ENCODE measurements at places on chromosomes 5 and 9. TPM values are rescaled to one million over a fixed set of nuclear protein-coding genes. Genes with fewer than 3 reads are reported as not detected.

- DNase-seq, result no peak
Observed at GRCh38 chr5:62167561-62168057, 138.4 kb upstream of the KIF2A start.

GRCh38 chr5:55003432-55004065 lies 18.2 kb upstream of the ESM1 start:
- no peak for DNase-seq

- DNase-seq, result no peak
Observed at GRCh38 chr5:177430140-177430951, 3.9 kb downstream of the GRK6 start.

GRCh38 chr5:109656829-109657228 lies 32.9 kb upstream of the MAN2A1 start:
- no peak for DNase-seq

DNA sequence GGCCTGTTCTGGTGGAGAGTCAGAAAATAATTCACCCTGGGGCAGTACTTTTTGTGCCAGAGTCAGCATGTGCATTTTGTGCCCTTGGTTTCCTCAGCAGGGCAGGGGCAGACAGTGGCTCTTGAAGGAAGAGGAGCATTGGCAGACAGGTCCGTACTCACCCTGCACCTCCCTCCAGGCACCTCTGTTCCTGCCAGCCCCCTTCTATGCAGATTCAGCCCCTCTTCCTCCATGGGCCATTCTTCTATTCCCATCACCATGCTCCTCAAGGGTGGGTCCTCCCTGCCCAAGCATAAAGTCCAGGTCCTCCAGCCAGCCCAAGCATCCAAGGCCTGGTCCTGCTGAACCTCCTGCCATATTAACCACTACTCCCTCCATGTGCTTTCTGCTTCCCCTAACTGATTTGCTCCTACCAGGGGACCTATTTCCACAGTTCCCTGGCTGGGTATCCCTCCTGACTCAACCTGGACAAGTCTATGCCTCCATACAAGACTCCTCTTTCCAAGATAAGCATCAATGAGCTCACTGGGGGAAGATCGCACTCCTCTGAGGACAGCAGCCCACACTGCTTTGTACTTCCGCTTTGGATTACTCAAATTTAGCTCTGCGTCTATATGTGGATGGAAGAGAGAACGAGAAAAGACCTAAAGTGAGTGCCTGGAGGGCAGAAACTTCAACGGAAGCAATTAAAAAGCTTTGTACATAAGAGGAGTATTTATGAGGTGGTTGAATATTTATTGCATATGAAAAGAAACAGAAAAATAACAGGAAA lies 9.3 kb upstream of the ACSL6 start:
- DNase-seq, result no peak

GRCh38 chr9:134655586-134656333 lies 14.2 kb downstream of the COL5A1 start:
- DNase-seq, result no peak

DNA sequence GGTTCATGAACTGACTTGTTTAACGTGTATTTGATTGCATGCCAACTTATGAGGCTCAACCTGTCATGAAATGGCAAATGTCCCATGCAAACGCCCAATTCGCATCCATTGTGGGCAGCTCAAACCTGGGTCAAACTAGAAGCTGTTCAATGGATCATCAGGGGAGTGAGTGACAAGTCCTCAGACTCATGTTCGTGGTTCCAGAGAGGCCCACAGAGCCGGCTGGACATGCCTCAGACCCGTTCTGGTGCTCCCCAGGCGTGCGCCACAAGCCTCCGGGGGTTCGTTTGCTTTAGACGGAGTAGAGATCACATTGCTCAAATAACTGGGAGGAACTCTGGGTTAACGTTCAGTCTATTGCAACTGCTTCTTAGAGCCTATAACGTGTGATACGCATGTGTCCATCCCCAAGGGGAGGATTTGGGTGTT lies 15.0 kb downstream of the GFI1B start:
- no peak for DNase-seq

DNA sequence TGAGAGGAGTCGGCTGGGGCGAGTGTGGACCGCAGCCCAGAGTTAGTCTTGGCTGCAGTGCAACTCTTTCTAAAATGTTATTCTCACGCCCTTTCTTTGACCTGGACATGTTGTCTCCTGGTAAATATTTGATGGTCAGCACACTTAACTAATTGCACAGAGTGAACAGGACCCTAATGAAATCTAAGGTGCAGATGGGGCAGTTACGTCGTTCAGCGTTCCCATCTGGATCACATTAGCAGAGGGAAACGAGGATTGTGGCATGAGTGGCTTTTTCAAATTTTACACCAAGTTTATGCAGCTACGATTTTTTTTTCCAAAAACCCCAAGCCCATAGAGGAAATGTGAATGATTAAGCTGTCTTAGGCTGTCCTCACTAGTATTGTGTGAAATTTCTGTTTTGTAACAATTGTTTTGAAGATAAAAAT lies 483 bp downstream of the C9orf85 start:
- no peak for DNase-seq

GRCh38 chr5:95081500-95081960 lies 203.4 kb downstream of the MCTP1 start:
- DNase-seq, result peak; percentile 34

DNA sequence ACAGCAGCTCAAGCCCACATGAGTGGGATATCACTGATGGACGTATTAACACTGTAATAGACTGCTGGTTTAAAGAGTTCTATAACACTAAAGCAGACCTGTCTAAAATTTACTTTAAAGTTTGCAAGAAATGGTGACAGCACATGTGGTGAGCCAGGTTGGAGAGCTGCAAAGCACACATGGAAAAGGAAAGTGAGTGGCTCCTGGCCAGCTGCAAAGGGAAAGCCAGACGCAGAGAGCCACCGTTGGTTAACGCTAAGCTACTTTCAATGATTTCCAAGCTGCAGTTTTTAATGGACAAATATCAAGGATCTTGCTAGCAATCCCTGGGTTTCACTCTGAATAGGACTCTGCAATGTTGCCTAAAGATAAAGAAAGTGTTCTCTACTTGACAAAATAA lies 89.9 kb downstream of the CTNND2 start:
- DNase-seq, result no peak

GRCh38 chr5:83077662-83078261 lies 415 bp downstream of the XRCC4 start:
- peak; percentile 74 for DNase-seq

DNA sequence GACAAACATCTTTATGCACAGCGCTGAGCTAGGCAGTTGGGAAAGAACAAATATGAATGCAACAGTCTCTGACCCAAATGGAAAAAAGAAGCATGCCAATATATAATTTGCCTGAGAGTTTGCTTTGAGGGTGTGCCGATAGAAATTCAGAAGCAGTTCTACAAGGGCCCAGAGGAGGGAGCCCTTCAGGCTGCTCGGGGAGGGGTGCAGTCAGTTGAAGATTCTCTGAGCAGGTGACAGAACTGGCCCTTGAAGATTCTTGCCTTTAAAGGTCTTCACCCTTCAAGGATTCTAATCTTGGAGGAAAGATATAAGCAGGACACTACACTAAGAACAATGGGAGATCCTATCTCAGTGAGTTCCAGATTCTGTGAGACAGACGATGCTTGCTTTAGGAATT lies 3.7 kb upstream of the PAPPA start:
- DNase-seq, result peak; percentile 76

DNA sequence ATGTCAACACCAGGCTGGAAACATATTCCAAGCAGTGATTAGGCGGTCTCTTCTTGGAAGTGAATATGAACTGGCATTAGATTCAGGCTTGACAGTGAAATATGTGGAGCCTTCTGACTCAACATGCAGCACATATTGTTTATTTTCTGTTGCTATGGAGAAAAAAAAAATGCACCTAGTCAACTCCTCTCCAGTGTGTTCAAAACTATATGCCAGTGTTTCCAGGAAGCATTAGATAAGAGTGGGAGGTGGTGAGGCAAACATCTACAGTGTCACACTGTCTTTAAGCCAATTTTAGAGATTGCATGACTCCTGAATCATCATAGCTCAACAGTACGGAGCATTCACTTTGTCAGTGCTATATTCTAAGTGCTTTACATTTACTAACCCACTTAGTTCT lies 117.9 kb downstream of the HCN1 start:
- no peak for DNase-seq

DNA sequence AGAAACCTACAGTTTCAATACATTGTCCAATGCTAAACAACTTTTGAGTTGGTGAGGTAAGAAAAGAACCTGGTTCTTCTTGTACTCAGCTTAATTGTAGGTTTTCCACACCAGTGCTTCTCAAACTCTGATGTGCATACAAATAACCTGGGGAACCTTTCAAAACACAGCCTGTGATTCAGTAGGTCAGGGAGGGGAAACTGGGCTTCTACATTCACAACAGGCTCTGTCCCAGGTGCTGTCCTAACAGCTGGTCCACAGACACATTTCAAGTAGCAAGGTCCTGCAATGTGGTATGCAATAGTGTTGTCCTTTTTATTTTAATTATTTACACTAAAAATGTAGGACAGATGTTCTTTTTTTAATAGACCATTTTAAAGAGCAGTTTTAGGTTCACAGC lies 47.4 kb upstream of the SNCAIP start:
- no peak for DNase-seq

DNA sequence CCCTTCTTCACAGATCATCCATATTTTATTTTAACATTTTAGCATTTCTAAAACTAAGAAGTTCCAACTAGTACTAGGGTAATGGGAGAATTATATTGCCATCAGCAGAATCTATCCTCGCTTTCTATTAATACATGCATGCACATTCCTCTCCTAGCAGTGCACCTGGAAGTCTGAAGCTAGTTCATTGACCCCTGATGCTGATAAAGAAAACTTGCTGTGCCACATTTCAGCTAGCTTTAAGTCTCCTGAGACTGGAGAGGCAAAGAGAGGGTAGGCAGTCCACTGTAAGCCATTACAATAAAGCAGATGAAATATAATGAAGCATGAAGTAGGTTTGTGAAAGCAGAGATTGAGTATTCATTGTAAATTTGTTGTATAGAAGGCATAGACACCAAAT lies 15.8 kb downstream of the MINAR2 start:
- no peak for DNase-seq

- no peak for DNase-seq
Observed at GRCh38 chr9:98134702-98135557, 15.9 kb upstream of the TRIM14 start.

- no peak for DNase-seq
Observed at GRCh38 chr5:150931368-150931965, 26.7 kb upstream of the ZNF300 start.

DNA sequence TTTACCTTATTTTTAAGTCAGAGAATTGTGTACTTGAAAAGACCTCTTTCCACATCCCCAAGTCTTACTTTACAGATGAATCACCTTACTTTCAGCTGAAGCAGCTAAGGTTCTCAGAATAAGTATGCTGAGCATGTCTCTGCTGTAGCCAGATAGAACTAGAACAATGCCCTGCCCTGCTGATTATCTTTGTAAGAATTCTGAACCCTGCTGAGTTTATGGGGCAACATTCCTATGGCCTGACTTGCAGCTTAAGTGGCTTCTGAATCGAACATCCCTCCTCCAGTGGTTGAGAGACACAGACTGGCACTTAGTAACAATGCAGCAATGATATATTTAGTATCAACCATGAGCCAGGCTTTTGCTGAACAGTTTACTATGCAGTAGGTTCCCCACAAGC lies 592.0 kb upstream of the WWC1 start:
- peak; percentile 91 for DNase-seq

DNA sequence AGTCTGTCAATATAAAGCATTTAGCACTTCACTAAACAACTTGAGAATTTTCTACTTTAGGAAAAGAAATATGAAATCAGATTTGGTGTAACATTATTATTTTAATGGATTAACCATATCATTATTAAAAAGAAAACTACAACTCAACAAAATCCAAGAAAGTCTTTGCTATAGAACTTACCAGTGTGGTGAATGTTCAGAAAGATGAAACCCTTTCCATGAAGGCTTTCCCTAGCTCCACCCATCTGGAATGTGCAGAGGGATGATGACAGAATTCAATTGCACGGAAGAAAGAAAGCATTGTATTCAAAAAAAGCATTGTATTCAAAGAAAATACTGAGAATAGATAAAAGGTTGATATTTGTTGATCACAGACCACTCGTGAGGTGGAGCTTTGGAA lies 328.6 kb upstream of the NUDT12 start:
- no peak for DNase-seq

GRCh38 chr9:38226491-38226951 lies 157.5 kb upstream of the SHB start:
- peak; percentile 57 for DNase-seq

- no peak for DNase-seq
Observed at GRCh38 chr9:133075925-133076630, 14.3 kb downstream of the CEL start.

DNA sequence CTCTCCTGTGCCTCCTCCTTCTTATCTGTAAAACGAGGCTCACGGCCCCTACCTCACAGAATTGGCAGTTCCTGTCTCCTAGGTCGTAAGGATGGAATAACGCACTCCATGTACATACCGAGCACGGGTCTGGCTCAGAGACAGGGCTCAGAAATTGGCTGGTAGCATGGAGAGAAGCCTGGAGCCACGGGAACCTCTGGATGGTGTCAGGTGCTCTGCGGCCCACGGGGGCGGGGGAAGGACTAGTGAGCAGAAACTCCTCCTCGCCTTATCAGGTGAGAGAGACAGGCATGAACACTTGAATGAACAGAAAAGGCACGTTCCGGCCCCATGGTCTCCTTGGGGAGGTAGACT lies 15.4 kb upstream of the C5orf47 start:
- DNase-seq, result peak; percentile 69

DNA sequence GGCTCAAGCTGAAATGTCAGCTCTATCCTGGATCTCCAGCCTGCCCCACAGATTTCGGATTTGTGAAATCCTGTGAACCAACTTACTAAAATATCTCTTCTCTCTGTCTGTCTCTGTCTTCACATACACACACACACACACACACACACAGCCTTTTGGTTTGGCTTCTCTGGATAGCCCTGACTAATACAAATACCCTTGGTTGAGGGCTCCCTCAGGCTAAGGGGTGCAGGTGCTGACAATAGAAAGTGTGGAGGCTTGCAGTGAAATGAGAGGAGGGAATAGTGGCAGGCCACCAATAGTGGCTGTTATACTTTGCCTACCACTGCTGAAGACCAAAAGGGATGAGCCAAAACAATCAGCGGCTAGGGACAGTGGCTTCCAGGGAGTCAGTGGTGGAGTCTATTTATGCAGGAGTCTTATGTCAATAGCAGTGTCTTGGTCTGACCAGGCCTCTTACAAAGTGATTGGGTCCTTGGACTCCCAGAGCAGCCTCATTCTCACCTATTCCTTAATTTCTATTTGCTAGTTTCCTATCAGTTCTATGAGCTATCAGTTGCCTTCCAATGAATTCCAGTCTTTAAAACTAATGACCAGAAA lies 93.2 kb upstream of the GAS1 start:
- no peak for DNase-seq

GRCh38 chr9:21624675-21625644 lies 142.8 kb upstream of the IFNE start:
- no peak for DNase-seq

GRCh38 chr9:123611226-123611625 lies 255.2 kb downstream of the CRB2 start:
- DNase-seq, result no peak

- DNase-seq, result no peak
Observed at GRCh38 chr5:102762562-102763227, 7.6 kb downstream of the PAM start.

Gene ENTREP1
- total RNA-seq, result 11.6 TPM

Gene IFNK
- total RNA-seq, result not detected

Gene SMARCA2
- 21.9 TPM for total RNA-seq

Gene NPM1
- 5,242 TPM for total RNA-seq

Gene SPINK5
- total RNA-seq, result 4.5 TPM

Gene DAPK1
- 109 TPM for total RNA-seq

Gene HRH2
- 5.9 TPM for total RNA-seq

Gene GCNT4
- 3.3 TPM for total RNA-seq

Gene AK8
- 0.14 TPM for total RNA-seq

Gene PDE6A
- total RNA-seq, result not detected

Gene SPINK6
- not detected for total RNA-seq

Gene C9
- total RNA-seq, result not detected

Measured in GM23338 (cell line).